ENCODE measurements at places on chromosomes 3 and 15.

DNA sequence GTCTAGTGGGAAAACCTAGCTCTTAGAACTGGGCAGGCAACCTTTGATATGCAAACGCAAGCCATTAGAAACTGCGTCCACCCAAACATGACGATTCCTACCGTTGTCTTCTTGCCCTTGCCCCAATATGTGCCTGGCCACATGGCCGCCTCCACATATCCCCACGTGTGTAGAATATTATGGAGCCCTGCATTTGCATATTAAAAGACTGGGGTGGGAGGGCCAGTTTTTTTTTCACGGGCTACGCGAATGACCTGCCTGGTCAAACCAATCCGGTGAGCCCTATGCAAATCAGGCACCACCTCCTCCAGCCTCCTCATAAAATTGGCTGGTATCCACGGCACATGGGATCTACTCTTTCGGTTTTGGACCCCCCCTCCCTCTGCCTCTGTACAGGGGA, 381.0 kb upstream of the RGMA start:
- DNase-seq, result no peak

DNA sequence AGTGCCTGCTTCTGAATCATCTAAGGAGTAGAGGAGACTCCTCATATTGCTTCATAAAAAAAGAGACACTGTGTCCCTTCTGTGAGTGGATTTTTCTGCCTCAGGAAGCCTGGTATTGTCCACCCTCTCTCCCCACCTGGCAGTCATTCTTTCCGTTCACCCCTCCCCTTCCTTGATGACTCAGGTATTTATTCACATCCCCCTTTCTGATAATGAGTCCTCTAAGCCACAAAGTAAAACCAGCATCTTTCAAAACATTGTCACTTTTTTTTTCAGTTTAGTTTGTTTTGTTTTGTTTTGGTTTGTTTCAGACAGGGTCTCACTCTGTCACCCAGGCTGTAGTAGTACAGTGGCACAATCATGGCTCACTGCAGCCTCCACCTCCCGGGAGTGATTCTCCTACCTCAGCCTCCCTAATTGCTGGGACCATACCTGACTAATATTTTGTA, 65.2 kb upstream of the UBE2E1 start:
- no peak for DNase-seq

DNA sequence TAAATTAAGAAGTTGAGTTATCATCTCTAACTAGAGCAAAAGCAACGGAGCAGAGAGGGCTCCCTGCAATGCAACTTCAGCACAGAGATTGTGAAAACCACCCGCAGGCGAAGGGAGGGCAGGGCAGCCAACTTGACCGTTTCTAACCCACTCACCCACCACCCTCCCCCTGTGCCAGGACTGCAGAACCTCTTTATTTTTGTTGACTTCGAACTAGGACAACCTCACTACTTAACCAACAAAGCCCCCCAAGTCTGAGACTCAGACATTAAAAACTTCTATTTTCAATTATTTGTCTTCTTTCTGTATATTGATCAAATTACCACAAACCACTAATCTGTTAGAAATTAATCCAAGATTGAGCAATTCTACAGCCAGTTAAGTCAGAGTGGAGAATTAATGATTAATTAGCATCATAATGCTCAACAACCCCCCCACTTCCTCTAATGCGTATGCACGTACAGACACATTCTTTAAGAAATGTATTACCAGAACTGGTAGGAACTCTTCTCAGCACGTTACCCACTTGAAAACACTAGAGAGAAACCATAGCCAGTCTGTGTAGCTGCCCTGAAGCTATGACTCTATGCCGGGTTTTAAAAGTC, 2.0 kb downstream of the MGLL start:
- peak; percentile 42 for DNase-seq

DNA sequence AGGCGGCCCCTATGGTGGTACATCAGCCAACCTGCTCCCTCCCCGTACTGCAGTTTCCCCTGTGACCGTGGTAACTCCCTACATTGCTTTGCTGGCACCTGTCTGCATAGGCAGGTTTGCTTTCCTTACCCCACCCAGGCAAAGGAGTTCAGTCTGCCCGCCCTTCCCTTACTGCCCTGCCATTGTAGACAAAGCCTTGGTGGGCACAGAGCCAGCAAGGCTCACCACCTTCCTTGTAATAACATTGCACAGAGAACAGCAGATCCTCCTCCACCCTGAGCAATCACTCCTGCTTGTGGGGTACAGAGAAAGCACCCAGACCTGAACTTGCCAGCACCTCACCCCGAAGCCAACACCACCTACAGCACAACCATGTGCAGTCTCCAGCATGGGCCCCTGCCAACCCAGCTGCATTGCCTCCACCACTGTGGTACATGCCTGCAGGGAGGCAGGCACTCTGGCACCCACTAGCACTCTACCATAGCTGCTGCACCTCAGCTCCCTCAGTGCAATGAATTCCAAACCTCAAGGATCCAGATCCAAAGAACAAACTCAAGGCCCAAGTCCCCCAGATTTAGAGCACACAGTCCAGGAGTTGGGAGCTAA, 192.7 kb upstream of the KCNMB2 start:
- DNase-seq, result no peak

DNA sequence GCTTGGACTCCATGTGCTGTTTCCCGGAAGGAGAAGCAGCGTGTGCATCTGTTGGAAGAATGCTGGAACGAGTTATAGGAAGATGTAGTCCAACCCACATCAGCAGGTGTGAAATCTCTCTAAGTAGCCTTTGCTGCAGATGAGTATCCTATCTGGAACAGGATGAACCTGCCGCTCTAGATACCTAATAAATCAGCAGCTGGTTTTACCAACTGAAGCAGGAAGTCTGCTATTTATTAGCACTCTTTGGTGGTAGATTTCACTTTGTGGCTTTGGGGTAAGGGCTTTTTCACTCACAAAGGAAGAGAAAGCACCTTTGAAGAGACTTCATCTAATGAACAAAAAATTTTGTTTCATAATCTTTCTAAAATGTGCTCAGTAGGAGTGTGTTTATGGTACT, 66.4 kb downstream of the DCUN1D1 start:
- DNase-seq, result no peak

DNA sequence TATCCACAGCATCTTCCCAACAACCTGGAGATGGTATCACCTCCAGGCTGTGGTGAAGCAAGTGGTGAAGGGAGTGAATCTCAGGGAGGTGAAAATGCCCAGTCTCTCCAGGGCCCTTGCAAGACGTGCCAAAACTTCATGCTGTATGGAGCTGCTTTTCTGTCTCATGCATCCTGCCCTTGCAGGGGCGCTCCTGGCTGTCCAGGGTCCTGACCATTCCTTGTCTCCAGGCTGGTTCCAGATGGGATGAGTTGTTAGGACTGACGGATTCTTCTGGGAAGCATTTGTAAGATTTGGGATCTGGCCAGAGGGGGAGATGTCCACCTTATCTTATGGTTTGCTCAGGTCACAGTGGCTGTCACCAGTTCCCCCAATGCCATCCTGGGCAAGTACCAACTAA, 15.8 kb downstream of the TGM4 start:
- DNase-seq, result no peak

DNA sequence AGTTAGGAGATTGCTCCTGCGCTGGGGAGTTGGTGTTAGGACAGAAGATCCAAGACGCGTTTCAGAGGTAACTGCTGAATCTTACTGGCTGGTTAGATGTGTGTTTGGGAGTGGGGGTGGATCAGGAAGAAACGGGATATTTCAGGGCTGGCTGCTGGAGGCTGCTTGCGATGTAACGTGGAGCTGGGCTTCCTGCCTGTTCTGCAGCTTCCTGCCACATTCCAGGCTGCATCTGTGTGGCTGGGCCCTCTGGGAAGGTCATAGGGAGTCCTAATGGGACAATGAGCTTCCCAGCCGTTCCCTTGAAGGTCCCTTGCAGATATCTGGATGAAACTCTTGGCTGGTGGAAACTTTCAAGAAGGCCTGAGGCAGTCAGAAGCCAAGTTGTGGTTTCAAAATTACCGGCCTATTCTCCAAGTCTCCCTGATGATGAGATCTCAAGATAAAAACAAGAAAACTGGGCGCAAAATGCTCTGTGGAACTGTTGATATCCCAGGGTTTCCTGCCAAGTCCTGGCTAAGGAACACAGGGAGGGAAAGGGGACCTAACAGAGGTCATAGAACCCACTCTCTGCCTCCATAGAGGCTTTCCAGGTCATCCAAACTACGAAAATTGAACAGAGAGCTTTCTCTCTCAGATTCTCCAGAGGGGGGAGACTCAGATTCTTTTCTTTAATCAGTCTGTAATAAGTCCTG, 67.0 kb downstream of the NOX5 start:
- peak; percentile 88 for DNase-seq

GRCh38 chr3:44208086-44208485, 33.6 kb upstream of the TOPAZ1 start:
- no peak for DNase-seq

DNA sequence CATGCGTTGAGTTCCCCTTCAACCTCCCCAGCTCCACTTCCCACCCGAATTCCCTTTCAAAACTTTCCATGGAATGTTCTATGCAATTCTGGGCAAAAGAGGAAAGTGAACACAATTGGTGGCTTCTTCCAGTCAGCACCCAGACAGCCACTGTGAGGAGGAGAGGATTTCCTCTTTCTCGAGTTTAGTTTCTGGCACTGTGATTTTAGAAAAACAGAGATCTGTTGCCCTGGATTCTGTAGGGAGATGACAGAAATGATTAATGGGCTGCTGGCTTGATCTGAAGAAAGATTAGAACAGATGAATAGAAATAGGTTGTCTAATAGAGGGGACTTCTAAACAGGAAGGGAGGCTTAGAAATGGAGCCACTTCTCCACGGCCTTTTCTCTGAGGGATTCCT, 172.0 kb downstream of the MCTP2 start:
- no peak for DNase-seq

DNA sequence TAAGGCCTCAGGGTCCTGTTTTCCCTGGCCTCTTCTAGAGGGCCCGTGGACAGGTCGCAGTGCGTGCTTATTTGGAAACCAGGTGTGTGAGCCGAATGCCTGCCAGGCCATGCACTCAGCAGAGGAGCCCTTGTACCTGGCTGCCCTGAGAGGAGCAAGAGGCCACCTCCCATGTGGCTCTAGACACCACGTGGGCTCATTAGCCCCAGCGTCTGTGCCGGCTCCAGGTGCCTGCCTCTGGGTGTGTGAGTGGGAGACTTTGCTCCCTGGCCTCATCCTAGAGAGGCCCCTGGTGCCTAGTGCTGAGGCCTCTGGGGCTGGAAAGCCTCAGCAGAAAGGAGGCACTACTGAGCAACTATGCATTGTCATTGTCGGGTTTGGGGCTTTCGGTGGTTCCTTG, 50.4 kb downstream of the KLF13 start:
- no peak for DNase-seq

GRCh38 chr3:10408680-10409079, 87.8 kb upstream of the SEC13 start:
- DNase-seq, result no peak

- no peak for DNase-seq
Measured at GRCh38 chr3:123628996-123629746, 44.3 kb upstream of the HACD2 start.

DNA sequence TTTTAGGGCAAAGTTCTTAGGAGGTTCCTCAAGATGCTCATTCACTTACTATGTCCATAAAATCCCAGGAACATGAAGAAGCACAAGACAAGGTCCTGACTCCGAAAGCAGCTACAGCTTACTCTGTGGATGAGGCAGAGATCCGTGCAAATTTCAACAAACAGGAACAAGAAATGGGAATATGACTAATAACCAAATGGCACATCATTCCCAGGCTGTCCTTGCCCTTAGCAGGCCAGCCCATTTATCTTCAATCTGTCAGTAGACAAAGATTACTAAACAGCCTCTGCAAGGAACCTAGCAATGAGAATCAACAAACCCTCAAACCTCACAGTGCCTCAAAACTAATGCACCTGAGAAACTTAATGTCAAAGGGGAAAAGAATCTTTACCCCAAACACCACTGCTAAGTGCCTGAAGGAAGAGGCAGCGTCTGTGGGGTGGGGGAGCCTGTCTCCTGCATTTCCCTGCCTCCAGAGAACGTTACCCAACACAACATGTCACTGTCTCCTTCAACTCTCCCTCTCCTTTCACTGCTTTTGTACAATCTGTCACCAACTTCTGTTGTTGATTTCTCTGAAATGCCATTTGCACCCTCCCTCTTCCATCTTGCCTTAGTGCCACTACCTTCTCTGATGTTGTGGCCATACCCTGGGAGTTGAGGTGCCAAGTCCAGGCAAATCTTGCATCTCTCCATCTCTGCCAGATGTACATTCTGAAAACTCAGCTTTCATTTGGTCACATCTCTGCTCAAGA, 4.8 kb downstream of the TNFAIP8L3 start:
- DNase-seq, result no peak

DNA sequence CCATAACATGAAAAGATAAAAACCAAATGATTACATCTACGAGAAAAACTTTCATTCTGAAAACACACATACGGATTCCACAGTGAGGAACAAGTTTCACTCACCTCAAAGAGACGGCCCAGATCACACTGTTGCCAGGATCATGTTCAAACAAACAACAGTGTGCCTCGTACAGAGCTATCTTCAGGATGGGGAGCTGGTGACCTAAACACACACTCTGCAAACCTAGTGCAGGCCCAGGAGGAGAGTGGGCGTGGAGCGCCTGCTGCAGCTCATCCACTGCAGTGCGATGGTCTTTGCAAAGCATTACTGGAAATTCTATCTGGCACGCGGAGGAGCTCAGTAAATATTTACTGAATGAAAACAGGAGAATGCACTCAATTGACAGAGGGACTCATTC, 38.5 kb downstream of the TAMM41 start:
- DNase-seq, result no peak

DNA sequence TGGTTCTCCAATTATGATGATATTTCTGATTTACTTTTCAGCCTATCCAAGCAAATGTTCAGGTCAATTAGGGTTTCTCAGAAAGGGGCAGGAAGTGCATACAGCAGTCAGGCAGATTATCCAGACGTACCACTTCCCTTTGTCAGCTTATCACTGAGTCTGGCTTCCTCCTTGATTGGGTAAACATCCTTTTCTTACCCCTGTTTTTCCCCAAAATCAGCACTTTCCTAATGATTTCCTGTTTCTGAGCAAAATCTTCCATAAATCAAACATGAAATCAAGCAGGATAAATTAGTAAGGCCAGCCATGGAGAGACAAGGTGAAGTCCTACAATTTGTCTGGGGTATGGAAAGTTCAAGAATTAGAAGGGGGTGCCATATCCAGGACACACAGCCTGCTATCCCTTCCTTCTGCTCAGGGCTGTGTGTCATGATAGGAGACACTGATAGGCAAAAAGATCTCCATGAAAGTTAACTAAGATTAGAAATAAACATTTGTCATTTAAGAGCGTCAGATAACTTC, 29.0 kb downstream of the ADIPOQ start:
- DNase-seq, result no peak

- peak; percentile 92 for DNase-seq
Measured at GRCh38 chr3:149970716-149971402, at the start of gene PFN2. TSS of gene PFN2 (minus strand) at chr3:149970895. CDS start at chr3:149970856, 39 bp downstream.
